Stimulated activated CD4-positive, alpha-beta T cell treated with anti-CD3 and anti-CD28 coated beads, Interleukin-4, amount 100 ng/mL, for 1 hour (primary cell): ENCODE measurements at places on chromosomes 12 and 14.
A peak's percentile ranks its signal among the peaks of the same experiment; 100 is the strongest.

- DNase-seq = no peak
These were observed 469.8 kb downstream of the BCAT1 start for GRCh38 chr12:24479131-24479530.

GRCh38 chr12:69238589-69239351, 599 bp upstream of the CPSF6 start:
- no peak for DNase-seq

GRCh38 chr12:46814143-46814542, 11.7 kb downstream of the SLC38A4 start:
- no peak for DNase-seq

DNA sequence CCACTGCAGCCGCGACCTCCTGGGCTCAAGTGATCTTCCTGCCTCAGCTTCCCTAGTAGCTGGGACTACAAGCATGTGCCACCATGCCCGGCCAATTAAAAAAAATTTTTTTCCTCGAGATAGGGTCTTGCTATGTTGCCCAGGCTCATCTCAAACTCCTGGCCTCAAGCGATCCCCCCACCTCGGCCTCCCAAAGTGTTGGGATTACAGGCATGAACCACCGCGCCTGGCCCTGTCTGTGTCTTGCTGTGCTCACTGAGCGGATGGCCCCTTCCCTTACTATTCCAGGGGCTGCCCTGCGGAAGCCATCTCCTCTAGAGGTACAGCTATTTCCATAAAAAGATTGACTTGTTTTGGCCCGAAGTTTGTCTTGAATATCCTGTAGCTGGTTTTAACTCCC, 20.1 kb downstream of the SNRNP35 start:
- DNase-seq = no peak

DNA sequence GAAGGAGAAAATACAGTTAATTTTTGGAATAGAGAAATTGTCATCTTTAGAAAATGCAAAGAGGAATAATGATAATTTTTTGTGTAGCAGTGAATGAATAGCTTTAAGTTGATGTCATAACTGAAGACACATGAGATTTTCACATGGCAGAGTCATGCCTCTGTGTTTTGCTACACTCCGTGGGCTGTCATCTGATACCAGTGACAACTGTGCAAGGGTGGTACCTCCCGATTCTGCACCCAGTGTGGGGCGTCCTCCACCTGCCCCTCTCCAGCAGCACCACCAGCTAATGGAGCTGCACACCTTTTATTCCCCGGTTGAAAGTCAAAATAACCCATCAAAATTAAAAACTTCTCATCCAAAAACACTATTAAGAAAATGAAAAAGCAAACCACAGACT, 47.2 kb downstream of the ANKRD9 start:
- DNase-seq = no peak

GRCh38 chr12:72869024-72869423, 596.9 kb downstream of the TRHDE start:
- no peak for DNase-seq

DNA sequence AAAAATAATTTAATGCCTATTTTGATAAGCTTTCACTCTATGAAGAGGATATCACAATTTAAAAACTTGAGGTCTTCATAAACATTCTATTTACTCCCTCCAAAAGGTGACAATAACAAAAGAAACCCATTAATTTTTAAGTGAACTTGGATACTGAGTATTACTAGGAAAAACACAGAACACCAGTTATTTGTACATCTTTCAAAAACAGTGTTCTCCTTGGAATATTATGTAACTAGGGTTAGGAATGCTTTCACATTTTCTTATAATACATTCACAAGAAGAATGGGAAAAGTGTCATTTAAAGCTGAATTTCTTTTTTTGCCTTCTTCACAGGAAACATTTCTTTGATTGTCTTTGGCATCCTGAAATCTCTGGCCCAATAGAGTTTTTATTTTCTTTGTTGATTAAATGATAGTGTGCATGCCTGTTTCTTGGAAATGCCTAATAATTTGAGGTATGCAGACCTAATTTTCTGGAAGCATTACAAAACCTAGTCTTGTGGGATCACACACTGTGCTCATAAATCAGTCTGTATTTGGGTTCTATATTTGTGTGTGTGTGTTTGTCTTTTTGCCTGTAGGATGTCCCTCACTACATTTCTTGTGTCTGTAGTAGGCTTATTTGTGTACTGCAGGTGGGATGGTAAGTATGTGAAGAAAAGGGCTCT, 76.5 kb downstream of the WNK1 start:
- DNase-seq = no peak

GRCh38 chr14:72649603-72650227, 244.2 kb downstream of the DPF3 start:
- DNase-seq = no peak

DNA sequence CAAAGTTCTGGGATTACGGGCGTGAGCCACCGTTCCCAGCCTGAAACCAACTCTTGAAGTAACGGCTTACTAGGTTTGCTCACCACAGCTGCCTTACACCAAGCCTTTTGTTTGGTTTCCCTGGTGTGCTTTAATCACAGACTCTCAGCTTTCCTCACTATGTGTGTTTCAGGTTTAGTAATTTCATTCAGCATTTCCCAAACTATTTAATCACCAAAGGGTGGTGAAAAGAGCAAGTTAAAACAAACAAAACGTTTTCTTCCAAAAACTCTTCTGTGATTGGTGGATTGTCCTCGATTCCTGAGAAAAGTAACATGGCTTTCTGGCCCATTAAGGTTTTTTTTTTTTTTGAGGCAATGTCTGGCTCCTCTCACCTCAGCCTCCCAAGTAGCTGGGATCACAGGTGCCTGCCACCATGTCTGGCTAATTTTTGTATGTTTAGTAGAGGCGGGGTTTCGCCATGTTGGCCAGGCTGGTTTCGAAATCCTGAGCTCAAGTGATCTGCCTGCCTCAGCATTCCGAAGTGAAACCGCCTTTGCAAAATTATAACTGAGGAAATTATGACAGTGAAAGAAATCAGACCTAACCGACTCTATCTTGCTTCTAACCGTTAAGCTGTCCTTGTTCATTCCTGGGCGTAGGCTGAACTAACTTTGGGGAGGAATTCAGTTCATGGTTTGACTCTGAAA, 1.5 kb upstream of the ZFYVE26 start:
- no peak for DNase-seq

GRCh38 chr14:89408907-89409700, 7.9 kb downstream of the FOXN3 start:
- DNase-seq = no peak

GRCh38 chr12:22626406-22626805, 1.4 kb downstream of the ETNK1 start:
- no peak for DNase-seq

- no peak for DNase-seq
These were observed 234.0 kb downstream of the EGLN3 start for GRCh38 chr14:33716921-33717320.

DNA sequence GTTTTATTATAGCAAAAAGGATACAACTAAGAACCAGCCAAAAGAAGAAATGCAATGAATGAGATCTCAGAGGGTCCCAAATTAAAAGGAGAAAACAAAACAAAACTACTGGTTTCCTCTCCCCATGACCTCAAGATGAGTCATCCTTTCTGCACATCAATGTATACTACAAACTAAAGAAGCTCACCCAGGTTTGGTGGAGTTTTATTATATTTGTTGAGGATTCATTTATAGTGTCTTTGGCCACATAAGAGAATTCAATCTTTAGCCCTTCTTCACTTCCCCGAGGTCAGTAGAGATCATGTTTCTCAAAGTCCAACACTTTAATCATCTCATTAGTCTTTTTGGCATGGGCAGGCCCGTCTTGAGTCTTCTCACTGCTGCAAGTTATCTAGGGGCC, 210.6 kb downstream of the SLC6A15 start:
- DNase-seq = no peak

GRCh38 chr12:8609061-8609570, 3.5 kb downstream of the AICDA start:
- no peak for DNase-seq

- DNase-seq = no peak
These were observed 367.7 kb upstream of the NOVA1 start for GRCh38 chr14:26965490-26965889.

DNA sequence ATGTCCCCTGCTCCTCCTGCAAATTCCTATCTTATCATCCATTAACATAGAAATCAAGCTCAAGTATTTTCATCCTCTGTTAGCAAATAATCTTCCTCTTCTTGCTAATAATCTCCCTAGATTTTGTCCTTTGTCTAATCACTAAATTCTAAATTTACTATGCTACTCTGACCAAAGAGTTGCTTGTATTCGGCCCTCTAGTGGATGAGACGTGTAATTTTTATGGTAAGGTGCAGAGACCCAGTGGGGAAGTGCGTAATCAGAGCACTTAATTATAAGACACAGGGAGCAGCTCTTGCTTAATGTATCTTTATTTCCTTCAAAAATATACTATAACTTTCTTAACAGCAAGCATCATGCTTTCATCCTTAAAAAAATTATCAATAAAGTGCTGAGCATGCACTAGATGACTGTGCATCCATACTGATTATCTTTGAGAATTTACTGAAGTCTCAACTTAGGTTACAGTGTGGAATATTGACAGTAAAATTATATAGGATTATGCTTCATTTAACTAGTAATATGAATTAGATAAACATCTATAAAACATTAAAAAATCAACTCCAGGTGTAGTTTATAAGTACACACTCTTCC, 212.6 kb downstream of the SLC16A7 start:
- no peak for DNase-seq

GRCh38 chr14:99860219-99860618, 67.0 kb downstream of the EML1 start:
- no peak for DNase-seq

DNA sequence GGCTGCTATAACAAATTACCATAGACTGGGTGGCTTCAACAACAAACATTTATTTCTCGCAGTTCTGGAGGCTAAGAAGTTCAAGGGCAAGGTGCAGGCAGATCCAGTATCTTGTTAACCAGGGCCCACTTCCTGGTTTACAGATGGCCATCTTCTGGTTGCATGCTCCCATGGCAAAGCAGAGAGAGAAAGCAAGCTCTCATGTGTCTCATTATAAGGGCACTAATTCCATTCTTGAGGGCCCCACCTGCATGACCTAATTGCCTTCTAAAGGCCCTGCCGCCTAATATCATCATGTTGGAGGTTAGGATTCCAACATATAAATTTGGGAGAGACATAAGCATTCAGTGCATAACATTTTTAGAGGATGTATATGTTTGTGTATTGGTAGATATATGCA, 280.1 kb upstream of the TMPO start:
- DNase-seq = no peak

DNA sequence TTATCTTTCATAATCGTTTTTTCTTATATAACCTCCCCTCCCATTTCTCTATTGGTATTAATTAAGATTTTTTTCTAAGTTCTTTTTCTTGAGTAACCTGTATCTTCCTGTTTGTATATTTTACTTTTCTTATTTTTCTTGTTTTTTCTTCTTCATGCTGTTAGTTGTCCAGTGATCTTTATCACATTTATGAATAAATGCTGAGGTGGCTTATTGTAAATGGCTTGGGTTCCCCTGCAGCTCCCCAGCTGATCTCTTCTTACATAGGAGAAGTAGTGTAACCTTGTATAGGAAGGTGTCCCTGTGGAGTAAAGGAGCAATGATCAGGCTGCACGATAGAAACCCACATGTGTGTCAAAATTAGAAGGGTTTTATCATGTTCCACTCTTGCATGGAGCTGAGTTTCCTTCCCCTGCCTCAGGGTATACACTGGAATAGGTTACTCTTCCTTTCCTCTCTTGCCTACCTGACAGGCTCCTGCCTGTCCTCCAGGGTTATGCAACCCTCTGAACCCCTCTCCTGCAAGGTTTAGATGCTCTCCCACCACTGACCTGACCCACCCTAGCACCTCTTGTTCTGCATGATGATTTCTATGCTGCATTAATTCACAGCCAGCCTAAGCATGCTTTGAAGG, 334.8 kb upstream of the RGS6 start:
- no peak for DNase-seq

- no peak for DNase-seq
These were observed 159.1 kb upstream of the RTL1 start for GRCh38 chr14:101062601-101063000.

DNA sequence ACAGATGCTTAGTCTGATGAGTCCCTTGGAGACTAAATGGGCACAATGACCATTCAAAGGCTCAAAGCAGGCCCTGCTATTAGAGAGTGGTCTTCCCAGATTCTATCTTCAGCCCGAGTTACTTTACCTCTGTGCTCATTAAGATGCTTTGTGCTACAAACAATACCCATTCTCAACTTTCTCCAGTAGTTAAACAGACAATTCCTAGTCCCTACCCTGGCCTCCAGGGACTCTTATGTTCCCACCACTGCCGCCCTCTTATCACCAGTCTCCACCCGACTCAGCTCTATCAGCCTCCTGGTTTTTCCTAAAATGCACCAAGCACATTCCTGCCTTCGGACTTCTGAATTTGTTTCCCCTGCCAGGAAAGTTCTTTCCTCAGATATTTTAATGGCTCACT, 25.6 kb upstream of the GPHB5 start:
- no peak for DNase-seq

DNA sequence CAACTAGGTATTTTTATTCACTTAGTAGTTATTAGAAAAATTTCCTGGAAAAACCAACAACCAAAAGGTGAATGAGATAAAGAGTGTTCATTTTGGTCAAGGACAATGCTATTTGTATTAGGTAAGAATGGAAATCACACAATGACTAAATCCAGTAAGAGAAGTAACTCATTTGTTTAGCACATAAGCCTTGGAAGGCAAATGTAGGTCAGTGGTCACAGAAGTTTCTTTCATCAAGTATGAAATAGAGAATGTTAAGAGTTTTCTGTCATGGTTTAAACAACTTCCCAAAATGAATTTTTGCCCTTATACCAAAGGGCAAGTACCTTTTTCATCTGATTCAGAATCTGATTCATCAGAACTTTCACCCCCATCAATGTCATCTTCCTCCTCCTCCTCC, 101.7 kb downstream of the KIF21A start:
- DNase-seq = no peak

- DNase-seq = no peak
These were observed 22.8 kb downstream of the CPM start for GRCh38 chr12:68910128-68910527.

- DNase-seq = peak; percentile 24
These were observed 841 bp downstream of the GLI1 start for GRCh38 chr12:57460468-57460784.

GRCh38 chr12:95470300-95470699, 3.7 kb upstream of the METAP2 start:
- no peak for DNase-seq

- no peak for DNase-seq
These were observed 218.3 kb upstream of the CRY1 start for GRCh38 chr12:107311682-107312081.

DNA sequence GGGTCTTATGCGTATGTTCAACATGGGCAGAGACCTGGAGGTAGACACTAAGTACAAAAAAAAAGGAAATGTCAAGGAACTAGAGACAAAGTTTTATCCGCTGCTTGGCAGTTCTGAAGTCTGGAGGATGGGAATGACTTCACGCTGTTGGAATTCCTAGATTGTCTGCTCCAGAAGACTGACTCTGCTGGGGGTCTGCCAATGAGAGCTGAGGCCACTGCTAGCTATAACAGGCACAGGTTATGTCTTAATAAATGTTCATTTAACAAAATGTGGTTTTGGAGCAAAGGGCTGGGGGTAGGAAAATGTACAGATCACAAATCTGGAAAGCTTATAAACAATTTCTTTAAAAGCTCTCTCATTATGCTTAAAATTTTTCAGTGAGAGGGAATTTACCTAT, 5.9 kb downstream of the RNASE8 start:
- DNase-seq = no peak

- DNase-seq = peak; percentile 67
These were observed 14.1 kb downstream of the SUSD6 start for GRCh38 chr14:69625299-69626131.
